ENCODE measurements at places on chromosomes 16 and 17. TPM values are rescaled to one million over a fixed set of nuclear protein-coding genes. Genes with fewer than 3 reads are reported as not detected.

GRCh38 chr16:11586378-11586855 lies 302 bp downstream of the LITAF start:
- H3K36me3 ChIP-seq: peaks cover 4% of the 10 kb centered on the region
- no peak for DNase-seq
- peaks cover 15% of the 10 kb centered on the region for H3K4me1 ChIP-seq
- H3K27ac ChIP-seq: no peak overlapping the region
- H3K4me3 ChIP-seq: peak overlapping the region; percentile 85
- peaks cover 9% of the 10 kb centered on the region for H3K27me3 ChIP-seq

DNA sequence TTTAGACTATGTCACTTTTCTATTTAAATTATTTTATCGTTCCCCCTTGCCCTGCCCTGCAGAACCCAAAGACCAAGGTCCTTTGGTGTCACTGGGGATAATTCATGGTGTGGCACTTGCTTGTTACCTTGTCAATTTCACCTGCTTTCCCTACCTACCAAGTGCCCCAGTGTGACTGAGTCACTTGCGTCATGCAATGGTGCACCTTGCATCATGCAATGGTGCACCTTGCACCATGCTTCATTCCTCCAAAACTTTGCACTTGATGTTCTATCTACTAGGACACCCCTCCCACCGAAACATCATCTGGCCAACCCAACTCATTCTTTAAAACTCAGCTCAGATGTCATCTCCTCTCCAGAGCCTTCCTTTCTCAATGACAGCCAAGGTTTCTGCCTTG lies 47.1 kb downstream of the TMEM114 start:
- no peak overlapping the region for H3K4me3 ChIP-seq
- no peak overlapping the region for H3K27ac ChIP-seq
- no peaks in the 10 kb centered on the region for H3K36me3 ChIP-seq

- H3K27ac ChIP-seq: no peak overlapping the region
- no peak for DNase-seq
- H3K36me3 ChIP-seq: no peaks in the 10 kb centered on the region
- H3K27me3 ChIP-seq: no peaks in the 10 kb centered on the region
- no peak overlapping the region for H3K4me3 ChIP-seq
Observed at GRCh38 chr16:78743556-78743955, 644.1 kb downstream of the WWOX start.

DNA sequence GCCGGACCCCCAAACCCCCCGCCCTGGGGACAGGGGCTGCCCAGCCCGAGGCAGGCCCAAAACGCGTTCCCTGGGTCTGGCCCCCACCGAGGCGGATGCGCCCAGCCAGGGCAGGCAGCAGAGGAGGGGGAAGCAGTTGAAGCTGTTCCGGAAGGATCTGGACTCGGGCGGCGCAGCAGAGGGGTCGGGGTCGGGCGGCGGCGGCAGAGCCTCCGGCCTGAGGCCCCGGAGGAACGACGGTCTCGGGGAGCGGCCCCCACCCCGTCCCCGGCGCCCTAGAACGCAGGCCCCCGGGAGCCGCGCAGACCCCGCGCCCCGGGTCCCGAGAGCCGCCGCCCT lies 22.9 kb upstream of the ZFPM1 start:
- DNase-seq: no peak
- no peak overlapping the region for H3K27ac ChIP-seq
- H3K36me3 ChIP-seq: no peaks in the 10 kb centered on the region
- H3K4me3 ChIP-seq: no peak overlapping the region
- H3K4me1 ChIP-seq: no peaks in the 10 kb centered on the region

GRCh38 chr16:85353013-85353412 lies 240.7 kb upstream of the CIBAR2 start:
- DNase-seq: no peak
- no peaks in the 10 kb centered on the region for H3K4me1 ChIP-seq
- peaks cover 9% of the 10 kb centered on the region for H3K36me3 ChIP-seq
- no peak overlapping the region for H3K4me3 ChIP-seq
- no peaks in the 10 kb centered on the region for H3K27me3 ChIP-seq
- H3K27ac ChIP-seq: no peak overlapping the region

GRCh38 chr17:77273397-77274085 lies 132.8 kb downstream of the SEC14L1 start:
- H3K4me1 ChIP-seq: no peaks in the 10 kb centered on the region
- no peaks in the 10 kb centered on the region for H3K36me3 ChIP-seq
- no peak overlapping the region for H3K4me3 ChIP-seq
- no peaks in the 10 kb centered on the region for H3K27me3 ChIP-seq
- no peak overlapping the region for H3K27ac ChIP-seq

The PRCD gene
- 0.46 TPM for total RNA-seq

The ZFPM1 gene
- total RNA-seq: 3.6 TPM

The FAM20A gene
- 34.4 TPM for total RNA-seq

The LGALS9B gene
- total RNA-seq: not detected

The ADPRM gene
- total RNA-seq: 5.1 TPM

All from H9 (cell line).